ENCODE measurements at places on chromosomes 11 and 22.

DNA sequence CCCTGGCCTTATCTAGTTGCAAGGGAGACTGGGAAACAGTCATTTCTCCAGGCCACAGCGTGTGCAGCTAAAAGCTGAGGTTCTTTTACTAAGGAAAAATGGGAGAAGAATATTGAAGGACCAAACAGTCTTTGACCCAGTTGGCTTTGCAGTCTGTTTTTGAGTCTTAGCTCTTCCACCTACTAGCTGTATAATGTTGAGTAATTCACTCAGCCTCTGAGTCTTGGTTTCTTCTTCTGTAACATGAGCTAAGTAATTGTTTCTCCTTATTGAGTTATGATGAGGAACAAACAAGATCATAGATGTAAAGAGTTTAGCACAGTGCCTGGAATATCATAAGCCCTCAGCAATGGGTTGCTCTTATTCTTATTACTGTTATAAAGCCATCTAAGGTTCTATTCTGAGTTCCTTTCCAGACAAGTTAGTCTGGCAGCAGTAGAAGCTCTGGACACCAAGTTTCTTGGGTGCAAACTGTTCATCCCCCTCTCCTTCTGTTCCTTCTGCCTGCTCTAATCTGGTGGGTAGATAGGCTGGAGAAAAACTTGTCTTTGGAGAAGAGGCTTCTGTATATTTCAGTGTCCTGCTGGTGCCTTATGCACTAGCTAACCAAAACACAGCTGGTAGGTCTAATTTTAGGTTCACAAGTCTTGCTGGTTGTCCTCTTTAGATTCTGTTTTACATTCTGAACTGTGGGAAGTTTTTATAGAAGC is 13.5 kb downstream of the TRIM44 start:
- no peak for DNase-seq

- no peak for DNase-seq
Observed at GRCh38 chr11:57439786-57440185, 12.9 kb upstream of the SLC43A3 start.

GRCh38 chr22:19473578-19473977 is 5.4 kb downstream of the UFD1 start:
- DNase-seq = no peak

- no peak for DNase-seq
Observed at GRCh38 chr11:119371778-119372182, 9.7 kb downstream of the USP2 start.

DNA sequence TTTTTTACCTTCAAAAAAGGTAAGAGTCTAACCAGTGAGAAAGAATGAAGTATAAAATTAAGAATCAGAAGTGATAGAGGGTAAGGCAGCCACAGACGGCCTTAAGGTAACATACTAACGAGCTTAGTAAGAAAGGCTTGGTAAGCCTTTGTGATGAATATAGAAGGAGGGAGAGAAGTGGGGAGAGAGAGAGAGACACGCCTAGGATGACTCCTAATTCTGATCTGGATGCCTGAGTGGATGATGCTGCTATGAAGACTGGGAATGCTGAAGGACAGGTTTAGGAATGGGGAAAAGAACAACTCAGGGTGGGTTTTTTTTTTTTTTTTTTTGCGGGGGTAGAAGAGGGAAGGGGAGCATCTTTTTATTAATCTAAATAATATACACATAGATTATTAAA is 4.8 kb downstream of the FBXO3 start:
- no peak for DNase-seq

GRCh38 chr22:44620129-44620840 is 81.7 kb upstream of the PRR5 start:
- DNase-seq = peak; percentile 58

DNA sequence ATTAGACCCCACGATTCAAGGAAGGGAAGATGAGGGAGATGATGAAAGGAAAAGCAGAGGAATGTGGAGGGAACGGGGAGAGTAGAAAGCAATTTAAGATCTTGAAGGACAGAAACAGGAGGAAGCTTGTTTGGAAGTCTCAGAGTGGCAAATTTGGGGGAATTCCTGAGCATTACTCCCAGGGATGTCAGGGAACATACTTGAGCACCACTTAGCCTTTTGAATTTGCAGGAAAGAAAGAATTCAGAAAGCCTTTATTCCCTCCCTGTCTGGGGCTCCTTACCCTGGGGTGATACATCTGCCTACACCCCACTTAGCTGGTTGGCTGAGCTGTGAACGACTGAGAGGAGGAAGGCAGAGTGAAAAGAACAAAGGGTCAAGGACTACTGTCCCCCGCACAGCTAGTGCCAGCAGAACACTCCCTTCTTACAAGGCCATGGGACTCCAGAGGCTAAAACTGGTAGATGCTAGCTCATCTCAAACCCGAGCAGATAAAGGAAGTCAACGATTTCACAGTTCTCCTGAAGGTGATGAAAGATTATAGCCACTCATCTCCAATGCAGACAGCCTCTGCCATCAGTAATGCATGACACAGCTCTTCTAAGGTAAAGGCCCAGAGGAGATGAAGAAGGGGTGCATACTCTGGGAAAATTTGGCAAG is 84.0 kb upstream of the AKIP1 start:
- no peak for DNase-seq

GRCh38 chr11:122851366-122851966 is 13.2 kb downstream of the CRTAM start:
- no peak for DNase-seq

DNA sequence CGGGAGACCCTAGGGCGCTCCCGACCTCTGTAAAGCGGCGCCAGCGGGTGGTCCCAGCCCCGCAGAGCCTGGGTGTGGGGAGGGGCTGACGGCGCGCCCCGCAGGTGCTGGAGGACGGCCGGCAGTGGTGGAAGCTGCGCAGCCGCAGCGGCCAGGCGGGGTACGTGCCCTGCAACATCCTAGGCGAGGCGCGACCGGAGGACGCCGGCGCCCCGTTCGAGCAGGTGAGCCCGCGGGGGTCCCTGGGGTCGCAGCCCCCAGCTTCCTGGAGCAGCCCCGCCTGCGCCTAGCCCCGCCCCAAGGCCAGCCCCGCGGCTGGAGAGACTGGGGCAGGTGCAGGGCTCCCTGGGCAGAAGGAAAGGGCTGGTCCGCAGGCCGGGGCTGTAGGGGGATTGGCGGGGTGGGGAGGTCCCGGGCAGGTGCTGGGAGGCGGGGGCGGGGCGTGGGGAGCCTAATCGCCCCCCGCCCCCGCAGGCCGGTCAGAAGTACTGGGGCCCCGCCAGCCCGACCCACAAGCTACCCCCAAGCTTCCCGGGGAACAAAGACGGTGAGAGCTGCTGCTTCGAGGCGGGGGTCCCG is 19.7 kb downstream of the EPS8L2 start:
- no peak for DNase-seq

DNA sequence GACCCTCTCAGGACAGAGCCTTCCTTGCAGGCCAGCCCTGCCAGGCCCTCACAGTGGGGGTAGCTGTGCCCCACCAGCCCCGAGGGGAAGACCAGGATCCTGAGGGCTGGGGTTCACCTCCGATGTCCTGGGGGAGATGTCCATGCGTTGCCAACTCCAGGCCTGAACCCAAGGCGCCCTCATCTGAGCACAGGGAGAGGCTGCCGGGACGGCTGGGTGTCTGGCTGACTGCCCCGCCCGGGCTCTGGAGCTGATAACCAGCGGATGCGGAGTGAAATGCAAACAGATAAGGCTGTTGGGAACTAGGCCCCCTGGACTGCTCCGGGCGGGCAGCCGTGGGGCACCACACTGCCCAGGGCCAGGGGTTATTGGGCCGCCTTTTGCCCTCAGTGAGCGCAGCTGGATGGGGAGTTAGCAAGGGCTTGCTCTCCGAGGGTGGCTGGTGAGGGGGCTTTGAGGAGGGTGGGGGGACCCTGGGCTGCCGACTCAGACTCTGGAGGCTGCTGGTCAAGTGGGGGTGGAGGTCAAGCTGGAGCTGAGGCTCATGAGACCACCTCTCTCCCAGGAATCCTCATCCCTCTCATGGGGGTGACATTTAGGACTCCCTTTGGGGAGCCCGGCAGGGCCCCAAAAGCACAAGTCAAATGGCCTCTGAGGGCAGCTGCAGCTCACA is 5.6 kb upstream of the MUC6 start:
- no peak for DNase-seq

GRCh38 chr11:118059246-118059940 is 17.5 kb upstream of the TMPRSS4 start:
- DNase-seq = no peak

DNA sequence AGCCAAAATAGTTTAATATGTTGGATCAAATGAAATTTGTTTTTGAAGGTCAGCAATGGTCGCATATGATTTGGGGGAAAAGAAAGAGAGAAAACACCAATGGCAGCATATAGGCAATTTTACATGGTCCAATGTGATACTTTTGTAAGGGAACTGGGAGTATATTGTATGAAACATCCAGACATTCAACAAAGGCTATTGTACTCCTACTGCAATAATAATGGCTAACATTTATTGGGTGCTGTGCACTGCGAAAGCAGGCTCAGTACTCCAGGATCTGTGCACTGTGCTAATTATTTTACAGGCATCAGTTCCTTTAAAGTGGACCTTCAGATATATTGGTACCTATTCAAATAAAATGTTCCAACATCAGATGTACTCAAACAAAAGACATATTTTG is 5.9 kb upstream of the OR10V1 start:
- DNase-seq = no peak

GRCh38 chr11:109961261-109961660 is 131.9 kb upstream of the ZC3H12C start:
- no peak for DNase-seq

DNA sequence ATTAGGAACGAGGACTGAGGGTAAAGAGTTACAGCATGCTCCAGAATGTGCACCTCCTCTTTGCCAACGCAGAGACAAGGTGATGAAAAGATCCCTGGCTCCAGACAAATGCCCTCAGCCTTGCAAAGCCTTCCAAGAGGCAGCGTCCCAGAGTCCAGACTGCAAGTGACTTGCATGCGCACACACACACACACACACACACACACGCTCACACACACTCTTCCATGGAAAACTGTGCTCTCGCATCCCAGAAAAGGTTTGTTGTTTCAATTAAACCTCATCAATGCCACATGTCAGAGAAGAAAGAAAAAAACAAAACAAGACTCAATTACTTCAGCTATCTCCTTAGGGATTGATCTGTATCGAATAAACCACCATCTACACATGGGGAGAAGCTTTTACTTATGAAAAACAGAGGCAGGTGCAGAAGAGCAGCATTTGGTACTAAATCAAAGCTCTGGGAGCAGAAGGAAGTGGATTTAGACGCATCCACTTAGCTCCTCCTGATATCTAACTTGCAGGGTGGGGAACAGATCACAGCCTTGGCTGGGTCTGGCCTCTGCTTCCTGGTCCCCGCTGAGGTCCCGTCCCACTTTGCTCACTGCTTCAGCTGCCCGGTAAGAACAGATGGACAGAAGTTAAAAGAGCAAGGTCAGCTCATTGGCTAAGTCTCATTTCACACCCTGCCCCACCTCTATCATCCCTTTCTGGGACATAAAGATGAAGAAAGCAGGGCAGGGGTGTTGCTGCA is 249.8 kb upstream of the BLID start:
- no peak for DNase-seq

DNA sequence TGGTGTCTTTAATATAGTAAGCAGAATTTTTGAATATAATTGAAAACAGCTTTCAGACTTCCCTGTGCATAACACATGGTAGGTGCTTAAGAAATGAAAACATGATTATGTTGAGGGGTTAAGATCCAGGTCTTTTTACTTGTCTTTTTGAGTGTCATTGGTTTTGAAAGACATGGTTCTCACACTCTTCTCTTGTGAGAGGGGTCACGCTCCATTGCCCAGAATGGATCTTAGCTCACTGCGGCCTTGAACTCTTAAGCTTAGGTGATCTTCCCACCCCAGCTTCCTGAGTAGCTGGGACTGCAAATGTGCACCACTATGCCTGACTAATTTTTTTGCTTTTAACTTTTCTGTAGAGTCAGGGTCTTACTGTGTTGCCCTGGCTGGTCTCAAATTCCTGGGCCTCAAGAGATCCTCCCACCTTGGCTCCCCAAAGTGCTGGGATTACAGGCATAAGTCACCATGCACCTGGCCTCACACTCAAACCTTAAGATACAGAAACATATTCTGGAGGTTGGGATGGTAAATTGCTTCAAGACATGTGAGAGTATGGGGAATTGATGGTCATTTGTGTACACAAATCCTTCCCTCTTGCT is 1.4 kb downstream of the SPCS2 start:
- DNase-seq = no peak

DNA sequence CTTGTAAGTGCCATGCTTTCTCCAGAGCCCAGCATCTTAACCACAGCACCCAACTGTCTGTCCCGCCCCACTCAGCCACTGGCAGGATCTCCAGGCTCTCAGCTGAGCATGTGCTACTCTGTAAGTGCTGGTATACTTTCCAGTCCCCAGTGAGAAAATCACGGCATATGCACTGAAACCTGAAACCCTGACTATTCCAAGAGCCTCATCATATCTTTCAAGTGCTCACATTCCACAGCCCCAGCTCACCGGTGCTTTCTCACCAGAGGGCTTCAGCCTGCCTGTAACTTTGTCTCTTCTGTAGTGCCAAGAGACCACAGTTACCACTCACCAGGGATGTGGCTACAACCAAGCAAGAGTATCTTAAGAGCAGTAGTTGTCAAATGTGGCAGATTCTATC is 24.4 kb upstream of the PAMR1 start:
- no peak for DNase-seq

DNA sequence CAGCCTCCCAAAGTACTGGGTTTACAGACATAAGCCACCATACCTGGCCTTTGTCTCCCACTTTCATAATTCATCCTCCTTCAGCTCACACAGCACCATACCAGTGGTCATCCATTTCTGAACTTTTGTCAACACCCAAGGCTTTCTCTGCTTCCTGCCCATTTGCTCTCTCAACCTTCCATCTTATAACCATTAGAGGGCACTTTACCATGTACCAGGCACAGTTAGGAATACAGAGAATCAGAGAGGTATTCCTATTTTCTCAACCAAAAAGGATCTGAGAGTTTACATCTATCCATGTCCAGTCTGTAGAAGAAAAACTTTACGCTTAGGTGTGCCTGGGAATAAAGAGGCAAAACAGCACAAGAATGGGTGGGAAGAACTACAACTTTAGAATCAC is 397.6 kb downstream of the BUD13 start:
- DNase-seq = no peak

DNA sequence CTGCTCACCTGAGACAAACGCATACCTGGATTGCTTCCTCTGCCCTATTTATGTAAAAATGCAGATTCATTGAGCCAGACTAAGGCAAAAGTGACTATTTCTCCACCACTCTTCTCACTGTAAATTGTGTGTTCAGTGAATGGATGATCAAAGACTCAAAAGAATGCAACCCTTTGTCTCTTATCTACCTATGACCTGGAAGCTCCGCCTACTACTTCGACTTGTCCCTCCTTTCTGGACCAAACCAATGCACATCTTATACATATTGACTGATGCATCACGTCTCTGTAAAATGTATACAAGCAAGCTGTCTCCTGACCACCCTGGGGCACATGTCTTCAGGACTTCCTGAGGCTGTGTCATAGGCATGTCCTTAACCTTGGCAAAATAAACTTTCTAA is 418.0 kb upstream of the SYN3 start:
- no peak for DNase-seq
